Activated CD4-positive, alpha-beta T cell treated with anti-CD3 and anti-CD28 coated beads for 36 hours (primary cell): ENCODE measurements at places on chromosomes 6 and 20.

DNA sequence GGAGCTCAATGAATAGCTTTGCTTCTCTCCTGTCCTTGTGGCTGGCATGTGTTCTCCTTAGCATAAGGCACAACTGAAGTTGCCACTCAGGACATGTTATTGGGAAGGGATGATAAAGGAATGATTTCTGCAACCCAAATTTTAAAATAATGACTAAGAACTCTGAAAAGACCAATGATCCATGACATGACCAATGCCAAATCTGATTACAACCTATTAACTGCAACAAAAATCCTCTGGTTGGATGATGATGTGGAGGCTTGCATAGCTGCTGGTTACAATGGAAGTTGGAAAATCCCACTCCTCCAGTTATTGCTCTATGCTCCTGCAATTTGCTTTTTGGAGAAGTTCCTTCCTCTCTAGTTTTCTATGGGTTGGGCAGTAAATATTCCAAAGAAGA is 63.4 kb upstream of the FBXL4 start:
- no peak for DNase-seq

DNA sequence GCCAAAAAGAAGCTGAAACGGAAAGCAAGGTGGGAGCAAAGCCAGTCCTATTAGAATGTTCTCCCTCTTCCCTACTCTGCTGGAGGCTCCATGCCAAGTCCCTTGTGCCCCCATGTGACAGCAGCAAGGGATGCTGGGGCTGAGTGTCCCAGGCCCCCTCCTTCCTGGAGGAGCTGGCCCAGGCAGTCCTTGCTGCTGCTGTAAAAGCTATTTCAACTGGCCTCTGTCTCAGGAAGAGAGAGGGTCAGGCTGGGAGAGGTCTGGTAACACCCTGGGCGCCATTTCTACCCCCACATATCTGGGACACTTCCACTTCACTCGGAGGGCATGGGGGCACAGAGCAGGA is 25.0 kb downstream of the TTBK1 start:
- no peak for DNase-seq

GRCh38 chr6:21331235-21331634 is 262.3 kb upstream of the SOX4 start:
- DNase-seq = no peak

- DNase-seq = peak; percentile 58
Measured at GRCh38 chr6:52394251-52394666, 25.9 kb upstream of the EFHC1 start.

DNA sequence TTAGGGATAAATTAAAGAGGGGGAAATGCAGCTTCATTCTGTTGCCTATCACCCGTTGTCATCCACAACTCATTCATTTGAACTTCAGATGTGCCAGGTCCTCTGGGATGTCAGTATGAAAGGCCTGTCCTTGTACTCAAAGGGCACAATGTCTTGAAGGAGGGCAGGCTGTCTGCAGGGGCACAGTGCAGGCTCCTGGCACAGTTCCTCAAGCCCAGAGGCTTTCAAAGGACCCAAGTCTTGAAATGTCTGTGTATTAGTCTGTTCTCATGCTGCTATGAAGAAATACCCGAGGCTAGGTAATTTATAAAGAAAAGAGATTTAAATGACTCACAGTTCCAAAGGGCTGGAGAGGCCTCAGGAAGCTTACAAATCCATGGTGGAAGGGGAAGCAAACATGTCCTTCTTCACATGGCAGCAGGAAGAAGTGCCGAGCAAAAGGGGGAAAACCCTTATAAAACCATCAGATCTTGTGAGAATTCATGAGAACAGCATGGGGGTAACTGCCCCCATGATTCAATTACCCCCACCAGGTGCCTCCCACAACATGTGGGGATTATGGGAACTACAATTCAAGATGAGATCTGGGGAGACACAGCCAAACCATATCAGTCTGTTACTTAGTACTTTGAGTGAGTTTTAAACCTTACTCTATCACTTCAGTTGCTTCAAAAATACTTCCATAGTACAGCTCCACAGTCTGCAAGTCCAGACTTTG is 9.4 kb downstream of the SNX9 start:
- DNase-seq = no peak

GRCh38 chr6:72061286-72061685 is 174.9 kb downstream of the RIMS1 start:
- DNase-seq = no peak

DNA sequence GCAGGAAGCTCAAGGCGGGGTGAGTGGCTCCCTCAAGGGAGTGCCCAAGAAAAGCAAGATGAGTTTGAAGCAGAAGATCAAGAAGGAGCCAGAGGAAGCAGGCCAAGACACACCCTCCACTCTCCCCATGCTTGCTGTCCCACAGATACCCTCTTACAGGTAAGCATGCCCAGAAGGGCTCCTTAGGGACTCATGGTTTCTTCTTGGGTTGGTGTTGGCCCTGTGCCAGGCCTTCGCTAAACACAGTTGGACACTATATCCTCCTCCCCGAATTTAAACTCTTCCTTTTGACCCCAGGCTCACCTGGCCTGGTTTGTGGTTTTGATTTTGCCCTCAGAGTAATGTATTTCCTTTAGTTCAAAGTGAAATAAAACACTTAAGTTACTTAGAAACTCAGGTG is 5.1 kb downstream of the BRPF3 start:
- DNase-seq = no peak

DNA sequence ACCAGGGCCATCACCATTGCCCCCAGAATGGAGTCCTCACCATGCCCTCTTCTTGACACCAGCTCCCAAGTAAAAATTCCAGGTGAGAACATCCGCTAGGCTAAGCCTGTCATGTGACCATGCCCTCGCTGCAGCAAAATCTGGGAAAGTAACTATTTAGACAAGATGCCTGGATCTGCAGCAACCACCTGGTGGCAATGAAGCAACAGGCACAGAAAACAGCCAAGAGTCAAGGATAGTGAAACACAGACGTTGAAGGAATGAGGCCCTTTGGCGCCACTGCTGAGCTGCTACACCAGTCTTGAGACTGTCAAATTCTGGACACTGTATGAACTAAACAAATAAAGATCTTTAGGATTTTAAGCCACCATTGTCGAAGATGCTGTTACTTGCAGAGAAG is 30.1 kb upstream of the TGM6 start:
- no peak for DNase-seq

DNA sequence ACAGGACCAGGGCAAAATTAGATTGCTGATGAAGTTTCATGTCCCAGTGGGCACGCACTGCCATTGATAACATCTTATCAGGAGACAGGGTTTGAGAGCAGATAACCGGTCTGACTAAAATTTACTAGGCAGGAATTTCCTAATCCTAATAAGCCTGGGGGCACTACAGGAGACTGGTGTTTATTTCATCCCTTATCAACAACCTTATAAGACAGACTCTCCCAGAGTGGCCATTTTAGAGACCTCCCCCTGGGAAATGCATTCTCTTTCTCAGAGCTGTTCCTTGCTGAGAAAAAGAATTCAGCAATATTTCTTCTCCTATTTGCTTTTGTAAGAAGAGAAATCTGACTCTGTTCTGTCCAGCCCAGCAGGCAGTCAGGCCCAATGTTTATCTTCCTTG is 423.4 kb upstream of the IMPG1 start:
- no peak for DNase-seq

DNA sequence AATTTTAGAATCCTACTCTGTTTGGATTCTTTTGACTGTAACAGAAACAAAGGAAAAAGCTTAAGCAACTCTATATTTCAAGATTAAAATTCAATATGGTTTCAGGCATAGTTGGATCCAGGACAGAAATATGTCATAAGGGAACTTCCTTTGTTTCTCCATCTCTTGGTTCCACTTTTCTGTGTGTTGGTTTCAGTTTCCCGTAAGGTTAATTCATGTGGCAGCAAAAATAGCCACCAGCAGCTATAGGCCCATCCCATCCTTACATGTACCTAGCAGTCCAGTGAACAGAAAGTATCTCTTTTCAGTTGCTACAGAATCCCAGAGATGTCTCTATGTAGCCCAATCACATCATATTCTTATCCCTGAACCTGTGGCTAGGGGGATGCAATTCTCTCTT is 8.8 kb upstream of the FAM8A1 start:
- no peak for DNase-seq
